ENCODE measurements at places on chromosomes 7 and 10. TPM values are rescaled to one million over a fixed set of nuclear protein-coding genes. Genes with fewer than 3 reads are reported as not detected.

The RTKN2 gene
- 1.2 TPM for polyA plus RNA-seq

The PNLIP gene
- polyA plus RNA-seq: not detected

The TMEM229A gene
- polyA plus RNA-seq: 3.3 TPM

The SLC26A5 gene
- not detected for polyA plus RNA-seq

The SUN3 gene
- polyA plus RNA-seq: not detected

The RBP4 gene
- 8.2 TPM for polyA plus RNA-seq

The ELN gene
- not detected for polyA plus RNA-seq

The SLC29A3 gene
- 2.2 TPM for polyA plus RNA-seq

The STOX1 gene
- 9.3 TPM for polyA plus RNA-seq

All from Purkinje cell (primary cell).